ENCODE measurements at places on chromosomes 11 and 22.

GRCh38 chr11:14417186-14417585, 58.2 kb upstream of the RRAS2 start:
- DNase-seq = no peak

DNA sequence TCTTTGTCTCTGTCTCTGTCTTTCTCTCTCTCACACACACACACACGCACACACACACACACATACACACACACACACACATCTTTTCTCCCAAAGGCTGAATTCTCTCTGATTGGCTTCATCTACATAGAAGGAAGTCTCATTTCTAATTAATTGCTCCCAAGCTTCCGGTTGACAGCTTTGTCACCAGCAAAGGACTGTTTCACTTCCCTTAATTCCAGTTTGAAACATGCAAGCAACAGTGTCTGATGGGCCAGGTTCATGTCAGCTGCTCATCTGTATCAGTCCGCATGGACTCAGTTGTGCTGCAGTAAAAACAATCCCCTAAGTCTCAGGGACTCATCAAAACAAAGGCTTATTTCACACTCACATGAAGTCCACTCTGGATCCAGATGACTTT, 16.2 kb upstream of the PVALB start:
- DNase-seq = no peak

DNA sequence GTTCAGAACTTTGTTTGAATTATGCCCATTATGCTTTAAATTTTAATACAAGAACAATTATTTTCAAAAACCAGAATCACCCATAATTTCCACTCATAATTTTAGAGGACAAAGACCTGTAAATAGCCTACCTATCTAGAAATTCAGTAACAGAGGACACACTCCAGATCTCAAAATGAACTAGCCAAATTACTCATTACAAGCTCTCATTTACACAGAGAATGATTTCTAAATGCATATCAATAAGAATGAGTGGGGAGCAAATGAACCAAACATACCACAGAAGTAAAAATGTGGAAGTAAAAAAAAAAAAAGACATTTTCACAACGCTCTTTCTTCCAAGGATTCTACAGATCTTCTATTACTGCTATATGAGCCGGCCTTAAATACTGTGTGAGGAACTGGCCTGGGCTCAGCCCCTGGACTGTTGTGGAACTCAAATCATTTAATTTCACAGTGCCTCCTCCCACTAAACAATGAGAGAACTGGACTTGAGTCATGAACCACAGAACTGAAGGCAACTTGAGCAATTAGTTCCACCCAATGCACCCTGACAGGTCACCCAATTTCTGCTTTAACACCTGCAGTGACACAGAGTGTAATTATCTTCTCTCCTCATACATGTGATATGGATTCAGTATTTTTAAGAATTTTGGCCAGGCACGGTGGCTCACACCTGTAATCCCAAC, 8.0 kb downstream of the MRTFA start:
- DNase-seq = no peak

GRCh38 chr11:1852271-1852876, 510 bp upstream of the LSP1 start:
- no peak for DNase-seq

- DNase-seq = no peak
Measured at GRCh38 chr11:108224911-108225786, 2.3 kb downstream of the ATM start.

DNA sequence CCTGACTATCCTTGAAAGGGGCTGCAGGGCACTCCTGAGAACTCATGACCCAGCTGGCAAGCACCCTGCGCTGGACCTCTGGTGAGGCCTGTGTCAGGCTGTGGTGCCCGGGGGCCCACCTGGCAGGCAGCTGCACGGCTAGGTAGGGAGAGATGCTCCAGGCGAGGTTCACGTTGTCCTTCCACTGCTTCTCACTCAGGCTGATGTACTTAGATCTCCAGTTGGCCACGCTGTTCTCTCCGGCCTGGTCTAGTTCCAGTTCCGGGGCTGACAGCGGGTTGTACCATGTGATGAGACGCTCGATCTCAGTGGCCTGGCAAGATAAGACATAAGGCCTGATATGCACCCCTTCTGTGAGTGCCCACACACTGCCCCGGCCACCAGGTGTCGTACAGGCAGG, 44.7 kb upstream of the SERPIND1 start:
- DNase-seq = no peak

Measured in thoracic aorta (tissue), 2 donors.